Astrocyte of the spinal cord (primary cell): ENCODE measurements at places on chromosomes 4 and X.

- DNase-seq, result peak; percentile 61
Observed at GRCh38 chrX:123993326-123993725, 31.8 kb downstream of the STAG2 start.

DNA sequence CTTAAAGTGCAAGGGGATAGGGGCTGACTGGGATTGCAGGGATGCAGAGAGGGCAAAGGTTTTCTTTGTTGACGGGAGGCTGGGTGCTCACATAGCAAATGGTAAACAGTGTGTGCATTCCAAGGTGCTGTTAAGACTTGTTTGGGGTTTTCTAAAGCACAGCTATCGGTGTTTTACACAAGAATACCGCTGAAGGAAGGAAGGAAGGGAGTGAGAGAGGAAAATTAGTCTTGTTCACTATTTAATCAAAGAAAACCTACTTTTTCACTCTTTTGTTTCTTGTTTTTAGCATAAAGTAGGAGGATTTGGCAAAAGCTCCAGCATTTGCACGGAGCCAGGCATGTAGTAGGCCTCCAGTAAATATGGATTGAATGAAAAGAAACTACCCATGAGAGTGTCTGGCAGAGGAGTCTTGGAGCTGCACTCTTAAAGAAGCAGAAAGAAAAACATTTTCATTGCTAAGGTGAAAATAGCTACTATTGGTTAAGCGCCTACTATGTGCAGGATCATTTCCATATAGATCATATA, 99.7 kb downstream of the FIP1L1 start:
- DNase-seq, result no peak

DNA sequence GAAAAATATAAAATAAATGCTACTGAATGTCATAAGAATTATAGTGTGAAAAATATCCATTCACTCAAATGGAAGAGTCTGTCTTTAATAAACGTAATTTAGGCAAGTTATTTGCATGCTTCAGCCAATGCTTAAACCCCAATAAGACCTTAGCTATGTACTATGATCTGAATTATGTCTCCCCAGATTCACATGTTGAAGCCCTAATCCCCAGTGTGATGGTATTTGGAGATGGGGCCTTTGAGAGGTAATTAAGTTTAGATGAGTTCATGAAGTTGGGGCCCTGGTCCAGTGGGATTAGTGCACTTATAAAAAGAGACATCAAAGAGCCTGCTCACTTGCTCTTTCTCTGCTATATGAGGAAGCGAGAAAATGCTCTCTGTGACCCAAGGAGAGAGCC, 28.7 kb downstream of the SLC39A8 start:
- DNase-seq, result no peak

- peak; percentile 92 for DNase-seq
Observed at GRCh38 chr4:169337510-169337909, 66.8 kb upstream of the SH3RF1 start.

DNA sequence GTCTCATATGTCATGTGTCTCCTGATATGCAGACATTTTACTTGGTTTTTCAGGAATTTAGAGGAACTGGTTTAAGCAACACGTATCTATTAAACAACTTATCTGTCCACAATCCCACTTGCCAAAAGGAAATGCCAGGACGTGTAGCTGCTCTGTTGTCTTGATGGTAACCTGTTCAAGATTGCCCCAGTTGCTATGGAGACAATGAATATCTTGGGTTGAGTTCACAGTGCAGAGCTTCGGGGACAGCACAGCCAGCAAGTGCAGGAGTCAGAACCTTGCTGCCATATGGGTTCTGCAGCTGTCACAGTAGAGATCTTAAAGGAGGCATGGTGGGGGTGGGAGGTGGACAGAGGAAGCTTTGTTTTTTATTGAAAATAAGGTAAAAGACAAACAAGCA, 28.7 kb upstream of the FAM9B start:
- DNase-seq, result no peak

- peak; percentile 54 for DNase-seq
Observed at GRCh38 chrX:23694606-23695005, 27.3 kb downstream of the PRDX4 start.

- DNase-seq, result peak; percentile 43
Observed at GRCh38 chrX:101759000-101759399, 99.3 kb upstream of the ARMCX2 start.

DNA sequence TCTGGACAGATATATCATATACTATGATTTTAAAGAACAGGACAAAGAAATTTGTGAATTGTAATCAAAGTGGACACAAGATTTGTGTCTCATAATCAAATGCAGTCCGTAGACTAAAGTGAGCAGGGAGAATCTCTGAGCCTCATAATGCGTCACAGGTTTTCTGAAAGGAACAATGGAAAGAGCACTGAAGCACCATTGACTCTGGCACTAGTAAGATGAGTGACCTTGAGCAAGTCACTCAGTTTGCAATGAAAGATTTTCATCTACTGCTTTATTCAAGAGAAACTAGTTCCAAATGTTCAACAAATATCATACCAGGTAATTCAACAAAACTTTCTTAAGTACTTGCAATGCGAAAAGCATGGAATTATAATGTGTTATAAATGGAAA, 315.3 kb downstream of the MAPK10 start:
- no peak for DNase-seq

- DNase-seq, result no peak
Observed at GRCh38 chr4:23972187-23972586, 82.3 kb upstream of the PPARGC1A start.

- DNase-seq, result peak; percentile 93
Observed at GRCh38 chrX:3262901-3263300, 83.6 kb downstream of the MXRA5 start.

GRCh38 chr4:26346203-26346620, 25.4 kb downstream of the RBPJ start:
- no peak for DNase-seq

DNA sequence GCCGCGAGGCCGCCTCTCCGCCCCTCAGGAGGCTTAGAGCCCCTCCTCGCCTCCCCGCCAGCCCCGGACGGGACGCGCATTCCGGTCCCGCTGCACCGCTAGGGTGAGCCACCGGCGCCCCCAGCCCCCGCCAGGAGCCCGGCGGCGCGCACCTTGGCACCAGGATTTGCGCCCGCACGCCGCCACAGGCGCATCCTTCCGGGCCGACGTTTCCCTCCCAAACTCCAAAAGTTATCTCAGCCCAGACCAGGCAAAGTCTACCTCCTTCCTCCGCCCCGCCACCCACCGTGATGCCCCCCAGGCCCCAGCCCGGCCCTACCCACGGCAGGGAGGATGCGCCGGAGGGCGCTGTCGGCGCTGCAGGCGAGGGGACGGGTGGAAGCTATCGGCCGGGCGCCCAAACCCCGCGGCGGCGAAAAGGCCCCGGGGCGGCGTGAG, 538 bp downstream of the SCML2 start:
- no peak for DNase-seq
